ENCODE measurements at places on chromosomes 6 and 20.
A peak's percentile ranks its signal among the peaks of the same experiment; 100 is the strongest.

- DNase-seq: no peak
Observed at GRCh38 chr20:50330504-50331313, 140.1 kb downstream of the CEBPB start.

DNA sequence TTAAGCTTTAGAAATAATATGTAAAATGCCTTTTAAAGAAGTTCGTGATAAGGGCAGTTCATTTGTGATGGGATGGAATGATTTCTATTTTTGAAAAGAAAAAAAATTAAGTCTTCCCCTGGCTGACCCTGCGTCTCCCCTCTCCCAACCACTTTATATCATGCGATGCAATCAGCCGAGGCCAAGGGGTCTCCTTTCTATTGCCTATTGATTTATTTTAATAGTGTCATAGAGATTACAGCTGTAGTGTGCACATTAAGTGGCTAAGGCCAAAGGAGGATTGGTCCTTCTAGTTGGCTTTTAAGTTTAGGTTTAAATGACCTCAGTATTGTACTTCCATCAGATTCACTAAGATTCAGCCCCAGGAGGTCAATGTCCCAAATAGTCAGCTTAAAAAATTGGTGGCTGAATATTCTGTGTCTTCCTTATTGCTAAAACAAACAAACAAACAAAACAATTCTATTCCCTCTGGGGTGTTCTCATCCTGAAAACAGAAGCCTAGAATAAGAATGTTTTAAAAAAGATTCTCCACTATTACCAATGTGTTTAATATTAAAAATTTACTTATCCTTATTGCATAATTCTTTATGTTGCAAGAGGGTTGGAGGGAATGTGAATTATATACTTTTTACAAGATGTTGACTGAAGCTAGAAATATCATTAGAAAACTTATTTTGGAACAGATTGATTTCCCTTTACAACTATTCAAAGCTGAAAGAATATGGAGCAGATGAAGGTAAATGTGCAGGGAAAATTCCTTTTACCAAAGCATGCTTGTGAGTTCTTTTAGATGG lies 359.1 kb downstream of the SAMD5 start:
- DNase-seq: no peak

DNA sequence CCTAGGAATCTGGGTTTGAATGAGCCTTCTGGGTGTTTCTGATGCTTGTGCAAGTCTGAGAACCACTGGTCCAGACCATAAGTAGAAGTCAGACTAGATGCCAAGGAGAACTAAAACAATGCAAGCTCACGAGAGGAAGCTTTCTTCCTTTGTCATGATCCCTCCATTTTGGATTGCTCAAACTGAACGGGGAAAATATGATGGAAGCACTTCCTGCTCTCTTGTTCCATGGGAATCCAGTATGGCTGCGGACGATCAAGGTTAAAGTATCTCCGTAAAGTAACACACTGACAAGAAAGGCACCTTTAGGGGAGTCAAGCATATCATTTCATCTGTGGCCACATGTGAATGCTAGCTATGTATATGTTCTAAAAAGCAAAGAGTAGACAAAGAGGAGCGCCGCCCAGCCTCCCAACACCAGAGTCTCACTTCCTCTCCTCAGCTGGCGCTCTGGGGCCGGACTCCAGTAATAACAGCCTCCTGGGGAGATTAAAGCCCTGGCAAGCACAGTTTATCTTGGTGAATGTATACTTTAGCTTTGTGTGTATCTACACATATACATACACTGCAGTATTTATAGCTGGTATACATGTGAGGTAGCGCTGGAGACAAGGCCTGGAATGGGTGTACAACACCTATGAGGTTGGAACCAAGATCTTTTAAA lies 88.1 kb downstream of the FOXC1 start:
- no peak for DNase-seq

- DNase-seq: no peak
Observed at GRCh38 chr6:151075930-151076555, 163.7 kb upstream of the AKAP12 start.

DNA sequence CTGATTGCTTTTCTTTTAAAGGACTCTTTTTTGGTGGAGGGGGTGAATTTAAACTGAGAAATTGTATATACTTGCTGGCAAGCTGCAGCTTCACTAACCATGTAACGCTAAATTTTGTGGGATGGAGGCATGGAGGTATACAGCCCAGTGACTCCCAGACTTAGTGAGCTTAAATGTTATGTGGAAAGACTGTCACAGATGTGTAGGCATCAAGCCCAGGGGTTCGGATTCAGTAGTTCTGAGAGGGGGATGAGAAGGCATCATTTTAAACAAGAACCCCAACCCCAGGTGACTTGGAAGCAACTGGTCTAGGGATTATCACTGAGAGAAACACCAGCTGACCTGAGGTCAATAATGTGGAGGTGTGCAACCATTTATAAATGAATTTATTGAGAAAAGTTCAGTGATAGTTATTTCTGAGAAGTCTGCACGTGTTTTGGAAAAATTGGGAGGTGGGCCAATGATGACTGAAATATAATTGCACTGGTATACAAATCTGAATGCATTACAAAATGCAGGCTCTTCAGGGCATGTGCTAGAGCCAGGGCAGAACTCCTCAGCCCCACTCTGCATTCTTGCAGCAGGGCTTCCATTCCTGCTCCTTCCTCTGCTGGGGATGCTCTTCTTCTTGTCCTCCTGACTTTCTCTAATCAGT lies 26.9 kb downstream of the RFPL4B start:
- no peak for DNase-seq

DNA sequence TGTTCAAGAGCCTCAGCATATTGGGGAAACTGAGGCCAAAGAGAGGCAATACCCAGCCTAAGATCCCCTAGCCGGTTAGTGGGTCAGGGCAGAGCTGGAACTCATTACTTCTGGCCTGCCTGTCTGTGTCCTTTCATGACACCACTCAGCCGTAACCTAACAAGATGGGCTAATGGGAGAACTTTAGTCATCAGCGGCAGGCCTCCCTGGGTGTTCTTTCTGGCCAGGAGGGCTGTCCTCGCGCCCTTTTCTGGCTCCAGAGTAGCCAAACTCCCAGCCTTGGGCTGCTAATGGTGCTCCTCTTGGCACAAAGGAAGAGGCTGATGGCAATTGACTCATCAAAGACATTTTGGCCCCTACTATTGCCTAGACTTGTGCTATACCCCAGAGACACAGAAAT lies 76.6 kb downstream of the NCR2 start:
- DNase-seq: peak; percentile 42

GRCh38 chr6:125503181-125503580 lies 201.4 kb upstream of the HDDC2 start:
- no peak for DNase-seq

DNA sequence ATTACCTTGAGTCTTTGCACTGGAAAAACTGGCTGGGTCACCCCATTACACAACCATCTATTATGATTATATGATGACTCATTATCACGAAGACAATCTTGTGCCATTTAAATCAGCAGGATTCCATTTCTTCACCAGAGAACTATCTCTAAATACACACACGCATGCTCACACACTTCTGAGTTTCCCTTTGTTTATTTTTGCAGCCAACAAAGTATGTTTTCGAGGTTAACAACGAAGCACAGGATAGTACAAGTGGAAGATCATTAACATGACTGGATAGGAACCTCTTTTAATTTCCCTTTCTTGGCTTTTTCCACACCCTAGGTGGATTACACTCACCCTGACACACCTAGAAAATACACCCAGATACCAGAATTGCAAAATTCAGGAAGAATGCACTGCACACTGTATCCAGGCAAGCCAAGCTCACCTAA lies 18.9 kb downstream of the PERP start:
- peak; percentile 73 for DNase-seq

DNA sequence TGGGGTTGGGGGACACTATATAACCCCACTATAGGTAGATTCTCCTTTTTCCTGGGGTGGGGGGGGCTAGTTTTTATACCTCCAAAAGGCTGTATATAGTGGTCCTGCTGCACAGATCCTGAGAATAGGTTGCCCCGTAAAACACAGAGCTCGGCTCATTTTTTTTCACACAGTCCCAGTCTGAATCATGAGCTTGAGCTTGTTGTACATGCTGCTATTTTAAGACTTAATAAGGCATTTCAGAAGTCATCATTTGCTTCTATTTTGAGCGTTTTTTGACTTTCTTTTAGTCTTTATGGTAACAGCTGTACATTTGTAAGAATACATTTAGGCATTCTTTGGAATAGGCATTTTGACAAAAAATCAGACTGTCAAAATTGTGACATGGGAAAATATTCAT lies 30.5 kb downstream of the SLC9A8 start:
- DNase-seq: no peak

DNA sequence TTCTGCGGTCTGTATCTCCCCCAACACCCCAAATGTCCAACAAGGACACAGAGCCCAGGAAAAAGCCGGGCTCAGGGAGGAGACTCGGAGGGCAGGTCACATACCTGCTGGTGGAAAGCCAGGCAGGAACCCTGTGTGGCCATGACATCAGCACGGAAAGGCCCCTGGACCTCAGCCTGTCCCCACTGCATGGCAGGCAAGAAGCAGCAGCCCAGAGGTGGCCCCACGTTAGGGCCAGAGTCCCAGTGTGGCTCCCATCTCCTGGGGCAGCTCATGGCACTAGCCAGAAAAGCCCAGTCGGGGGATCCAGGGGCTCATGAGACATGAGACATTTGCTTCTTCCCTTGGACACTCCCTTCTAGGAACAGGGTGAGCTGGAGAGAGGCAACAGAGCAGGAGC lies 258.7 kb downstream of the DLL1 start:
- no peak for DNase-seq

GRCh38 chr20:8389381-8390036 lies 257.4 kb downstream of the PLCB1 start:
- peak; percentile 28 for DNase-seq

GRCh38 chr6:134873500-134874388 lies 76.2 kb downstream of the ALDH8A1 start:
- DNase-seq: no peak

GRCh38 chr20:588932-589672 lies 21.0 kb downstream of the TCF15 start:
- DNase-seq: no peak

DNA sequence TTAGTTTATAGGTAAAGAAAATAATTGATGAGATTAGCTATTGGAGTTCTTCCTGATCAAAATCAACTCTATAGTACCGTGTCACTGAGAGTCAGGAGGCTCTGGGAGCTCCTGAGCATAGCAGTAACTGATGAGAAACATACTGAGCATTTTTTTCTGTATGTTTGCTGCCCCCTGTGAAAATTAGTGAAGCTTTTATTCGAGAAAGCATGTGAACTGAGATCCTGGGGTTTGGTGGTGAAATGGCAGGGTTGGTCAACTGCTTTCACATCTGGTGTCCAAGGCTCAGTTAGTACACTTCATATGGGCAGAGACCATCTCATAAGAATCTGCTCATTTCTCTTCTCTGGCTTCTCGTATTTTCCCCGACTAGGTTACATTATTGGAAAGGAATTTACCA lies 4.1 kb upstream of the ABT1 start:
- no peak for DNase-seq

- peak; percentile 36 for DNase-seq
Observed at GRCh38 chr20:41395667-41396664, 29.3 kb upstream of the EMILIN3 start.

DNA sequence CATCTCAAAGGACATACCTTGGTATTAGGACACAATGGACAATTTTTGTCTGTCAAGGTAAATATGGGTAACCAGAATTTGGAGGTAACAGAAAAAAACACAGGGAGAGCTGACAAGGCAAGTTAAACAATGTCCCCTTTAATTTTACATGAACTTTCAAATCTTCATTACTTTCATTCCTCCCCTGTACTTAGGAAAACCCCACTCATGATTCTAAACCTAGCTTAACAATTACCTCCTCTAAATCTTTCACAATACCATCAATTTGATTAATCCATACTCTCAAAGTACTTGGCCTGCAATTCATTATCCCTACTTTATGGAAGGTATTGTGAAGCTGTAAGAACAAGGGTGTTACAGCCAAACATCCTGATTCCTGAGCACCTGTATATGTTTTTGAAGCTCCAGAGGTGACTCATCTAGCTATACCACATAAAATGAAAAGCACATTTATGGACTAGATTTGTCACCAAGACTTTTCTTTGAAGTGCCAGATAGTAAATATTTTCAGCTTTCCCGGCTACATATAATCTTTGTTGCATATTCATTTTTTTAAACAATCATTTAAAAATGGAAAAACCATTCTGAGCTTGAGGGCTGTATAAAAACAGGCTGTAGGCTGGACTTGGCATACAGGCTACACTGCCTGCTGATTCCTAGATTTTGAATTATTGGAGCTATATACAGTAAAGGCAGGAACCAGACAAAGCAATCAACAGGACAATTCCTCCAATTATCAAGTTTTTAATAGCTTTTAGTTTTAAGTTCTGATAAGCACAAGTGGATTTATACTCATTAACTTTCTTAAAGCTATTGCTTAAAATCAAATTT lies 22.9 kb downstream of the DEK start:
- DNase-seq: no peak

DNA sequence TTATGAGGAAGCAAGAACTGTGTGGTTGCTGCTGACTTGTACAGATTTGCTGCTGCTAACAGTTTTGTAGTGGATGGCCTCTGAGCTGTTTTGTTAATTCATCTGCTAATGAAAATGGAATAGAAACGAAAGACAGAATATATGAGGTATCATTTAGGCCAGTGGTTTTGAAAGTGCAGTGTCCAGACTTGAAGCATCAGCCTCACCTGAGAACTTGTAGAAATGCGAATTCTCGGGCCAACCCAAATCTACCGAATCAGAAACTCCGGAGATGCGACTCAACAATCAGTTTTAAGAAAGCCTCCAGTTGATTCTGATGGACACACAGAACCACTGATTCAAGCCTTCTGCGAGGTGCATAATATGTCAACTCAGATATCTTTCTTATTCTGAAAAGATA lies 62.5 kb downstream of the CAP2 start:
- no peak for DNase-seq

DNA sequence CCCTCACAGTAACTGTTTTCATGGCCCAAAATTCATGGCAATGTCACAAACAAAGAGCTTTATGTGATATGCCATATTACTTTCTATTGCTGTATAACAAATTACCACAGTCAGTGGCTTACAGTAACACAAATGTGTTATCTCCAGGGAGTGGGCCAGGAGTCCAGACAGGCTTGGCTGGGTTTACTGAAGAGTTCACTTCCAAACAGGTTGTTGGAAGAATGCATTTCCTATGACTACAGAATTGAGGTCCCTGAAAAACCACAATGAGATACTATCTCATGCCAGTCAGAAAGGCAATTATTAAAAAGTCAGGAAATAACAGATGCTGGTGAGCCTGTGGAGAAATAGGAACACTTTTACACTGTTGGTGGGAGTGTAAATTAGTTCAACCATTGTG lies 431.9 kb downstream of the PKHD1 start:
- DNase-seq: no peak

DNA sequence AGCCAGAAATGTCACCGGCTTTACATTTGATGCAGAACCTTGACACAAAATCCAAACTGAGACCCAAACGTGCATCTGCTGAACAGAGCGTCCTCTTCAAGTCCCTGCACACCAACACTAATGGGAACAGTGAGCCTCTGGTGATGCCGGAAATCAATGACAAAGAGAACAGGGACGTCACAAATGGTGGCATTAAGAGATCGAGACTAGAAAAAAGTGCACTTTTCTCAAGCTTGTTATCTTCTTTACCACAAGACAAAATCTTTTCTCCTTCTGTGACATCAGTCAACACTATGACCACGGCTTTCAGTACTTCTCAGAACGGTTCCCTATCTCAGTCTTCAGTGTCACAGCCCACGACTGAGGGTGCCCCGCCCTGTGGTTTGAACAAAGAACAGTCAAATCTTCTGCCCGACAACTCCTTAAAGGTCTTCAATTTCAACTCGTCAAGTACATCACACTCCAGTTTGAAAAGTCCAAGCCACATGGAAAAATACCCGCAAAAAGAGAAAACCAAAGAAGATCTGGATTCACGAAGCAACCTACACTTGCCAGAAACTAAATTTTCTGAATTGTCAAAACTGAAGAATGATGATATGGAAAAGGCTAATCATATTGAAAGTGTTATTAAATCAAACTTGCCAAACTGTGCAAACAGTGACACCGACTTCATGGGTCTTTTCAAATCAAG lies 108.4 kb downstream of the RTN4IP1 start:
- no peak for DNase-seq
